ENCODE measurements at places on chromosomes 11 and 22.

- DNase-seq, result no peak
Observed at GRCh38 chr11:129012880-129013279, 70.2 kb upstream of the TP53AIP1 start.

GRCh38 chr22:42332089-42332488, 61.6 kb upstream of the TCF20 start:
- DNase-seq, result no peak

DNA sequence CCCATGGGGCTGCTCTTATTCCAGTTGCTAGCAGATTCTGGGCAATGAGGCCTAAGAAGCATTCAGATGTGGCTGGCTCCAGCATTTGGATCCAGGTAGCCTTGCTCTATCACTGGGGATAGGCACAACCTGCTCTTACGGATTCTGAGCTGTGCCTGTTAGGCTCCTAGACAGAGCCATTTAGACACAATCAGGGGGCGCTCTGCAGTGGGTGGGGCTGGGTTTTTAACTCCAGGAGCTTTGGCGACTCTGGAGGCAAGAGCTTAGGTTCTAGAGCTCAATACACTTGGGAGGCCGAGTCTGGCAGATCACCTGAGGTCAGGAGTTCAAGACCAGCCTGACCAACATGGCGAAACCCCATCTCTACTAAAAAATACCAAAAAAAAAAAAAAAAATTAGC, 32.0 kb downstream of the KCNC1 start:
- DNase-seq, result no peak

DNA sequence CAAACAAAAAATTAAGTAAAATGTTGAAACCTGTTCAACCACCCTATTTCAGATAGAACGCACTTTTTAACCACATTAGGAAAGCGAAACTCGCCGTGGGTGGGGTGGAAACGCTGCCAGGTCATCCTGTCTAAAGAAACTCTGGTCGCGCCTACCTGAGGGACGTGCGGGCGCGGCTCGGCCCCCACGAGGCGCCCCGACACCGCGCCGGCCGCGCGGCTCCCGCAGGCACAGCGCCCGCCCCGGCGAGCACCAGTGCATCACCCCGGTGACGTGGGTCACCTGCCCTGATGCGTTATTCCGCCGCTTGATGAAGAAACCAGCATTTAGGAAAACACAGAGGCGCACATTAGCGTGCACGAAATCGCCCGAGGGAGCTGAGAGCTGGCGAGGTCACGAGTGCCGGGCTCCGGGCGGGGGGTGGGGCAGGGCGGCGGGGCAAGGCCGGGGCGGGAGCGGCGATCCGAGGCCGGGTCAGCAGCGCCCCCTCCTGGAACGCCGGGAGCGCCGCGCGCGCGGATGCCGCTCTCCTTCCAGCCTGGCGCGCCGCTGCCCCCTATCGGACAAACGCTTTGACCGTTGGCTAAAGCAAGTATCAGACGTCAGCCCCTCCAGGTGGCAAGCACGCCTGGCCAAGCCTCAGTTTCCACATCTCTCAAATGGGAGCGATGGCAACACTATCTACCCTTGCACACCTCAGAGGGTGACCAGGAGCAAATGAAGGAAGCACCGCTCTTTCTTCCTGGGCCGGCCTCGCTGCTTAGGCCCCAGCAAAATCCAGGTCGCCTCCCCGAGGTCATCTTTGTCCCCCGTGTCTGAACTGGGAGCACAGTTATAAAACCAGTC, 15.7 kb upstream of the SNX32 start:
- DNase-seq, result peak; percentile 95

- DNase-seq, result no peak
Observed at GRCh38 chr11:121309688-121310087, 17.1 kb downstream of the SC5D start.

- DNase-seq, result no peak
Observed at GRCh38 chr11:36362902-36363301, 66.8 kb downstream of the PRR5L start.

Data from stimulated activated CD8-positive, alpha-beta memory T cell treated with anti-CD3 and anti-CD28 coated beads, Interleukin-7, amount 100 ng/mL, for 1 hour (primary cell).